ENCODE measurements at places on chromosomes 12 and 14.
A peak's percentile ranks its signal among the peaks of the same experiment; 100 is the strongest.

- DNase-seq: no peak
Measured at GRCh38 chr12:87848248-87848868, 180.8 kb downstream of the C12orf50 start.

DNA sequence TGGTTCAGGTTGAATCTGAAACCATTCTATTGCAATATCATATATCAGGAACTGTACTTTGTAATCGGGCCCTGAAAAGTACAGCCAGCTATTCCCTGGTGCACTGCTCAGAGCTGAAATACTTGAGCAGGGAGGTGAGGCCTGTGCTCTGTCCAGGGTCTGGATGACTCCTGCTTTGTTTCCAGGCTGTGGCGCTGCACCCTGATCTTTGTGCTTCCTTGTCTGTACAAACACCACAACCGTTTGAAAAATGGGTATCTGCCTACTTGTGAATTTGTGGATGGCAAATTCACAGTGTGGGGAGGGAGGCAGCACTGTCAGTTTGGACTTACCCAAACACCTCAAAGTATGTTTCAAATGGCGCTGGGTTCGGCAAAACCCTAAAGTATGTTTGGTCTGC, 155.4 kb upstream of the FAR2 start:
- no peak for DNase-seq

- DNase-seq: no peak
Measured at GRCh38 chr12:3680919-3681594, 71.9 kb downstream of the CRACR2A start.

- no peak for DNase-seq
Measured at GRCh38 chr12:64782191-64782876, 23.1 kb upstream of the GNS start.

GRCh38 chr12:52519387-52519703, 849 bp downstream of the KRT5 start:
- no peak for DNase-seq

DNA sequence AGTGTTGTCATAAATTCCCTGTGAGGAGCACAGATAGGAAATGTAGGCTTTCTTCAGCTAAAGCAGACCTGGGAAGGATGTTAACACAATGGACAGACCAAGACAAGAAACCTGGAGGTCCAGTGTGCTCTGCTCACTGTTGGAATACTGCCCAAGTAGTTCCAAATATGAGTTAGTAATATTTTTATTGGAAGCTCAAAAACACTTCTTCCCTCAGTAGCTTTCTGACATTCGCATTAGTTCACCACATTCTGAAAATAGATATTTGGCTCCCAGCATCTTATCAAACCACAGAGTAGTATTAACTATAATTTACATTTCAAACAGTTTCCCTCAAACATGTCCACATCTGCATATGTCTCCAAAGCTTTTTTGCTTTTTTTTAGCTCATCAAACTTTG, 74.8 kb upstream of the PYGL start:
- DNase-seq: no peak

DNA sequence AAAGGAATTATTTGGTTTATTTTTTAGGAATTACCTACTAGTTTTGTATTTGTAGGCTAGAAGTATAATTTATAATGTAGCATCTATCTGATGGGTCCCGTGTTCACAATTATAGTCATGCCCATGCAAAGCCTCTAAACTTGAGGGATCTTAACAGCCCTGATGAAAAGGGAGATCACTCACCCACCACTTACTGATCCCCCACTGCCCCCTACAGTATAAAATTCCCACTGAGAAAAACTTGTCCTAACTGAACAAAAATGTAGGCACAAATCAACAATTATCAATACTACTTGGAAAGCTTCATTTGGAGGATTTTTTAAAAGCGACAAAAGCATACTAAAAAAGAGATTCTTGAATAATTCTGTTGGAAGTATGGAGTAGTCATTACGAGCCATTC, 21.0 kb downstream of the WIF1 start:
- DNase-seq: no peak

GRCh38 chr14:58813745-58814144, 176.0 kb downstream of the DACT1 start:
- no peak for DNase-seq

DNA sequence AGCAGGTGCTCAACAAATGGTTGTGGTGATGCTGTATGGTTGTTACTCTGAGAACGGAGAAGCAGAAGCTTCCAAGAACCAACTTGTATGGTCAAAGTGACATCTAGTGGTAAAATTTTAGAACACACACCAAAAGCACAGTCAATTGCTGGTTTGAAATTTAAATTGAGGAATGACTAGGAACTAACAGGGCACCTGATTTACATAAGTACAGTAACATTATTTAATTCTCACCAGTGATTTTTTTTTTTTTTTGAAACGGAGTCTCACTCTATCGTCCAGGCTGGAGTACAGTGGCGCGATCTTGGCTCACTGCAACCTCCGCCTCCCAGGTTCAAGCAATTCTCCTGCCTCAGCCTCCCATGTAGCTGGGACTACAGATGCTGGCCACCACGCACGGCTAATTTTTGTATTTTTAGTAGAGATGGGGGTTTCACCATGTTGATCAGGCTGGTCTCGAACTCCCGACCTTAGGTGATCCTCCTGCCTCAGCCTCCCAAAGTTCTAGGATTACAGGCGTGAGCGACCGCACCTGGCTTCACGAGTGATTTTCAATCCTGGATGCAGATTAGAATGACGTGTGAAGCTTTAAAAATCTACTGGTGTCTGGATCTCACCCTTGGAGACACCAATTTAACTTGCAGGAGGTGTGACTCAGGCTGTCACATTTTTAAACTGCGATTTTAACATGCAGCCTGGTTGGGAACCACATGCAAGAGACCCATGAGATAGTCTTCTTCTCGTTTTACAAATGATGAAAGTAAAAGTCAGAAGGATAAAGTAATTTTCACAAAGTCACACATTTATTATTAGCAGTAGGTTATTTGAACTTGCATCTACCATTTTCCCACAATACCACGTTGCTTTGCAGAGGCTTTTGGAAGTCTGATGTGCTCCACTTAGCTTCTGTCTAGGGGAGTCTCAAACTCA, 14.1 kb upstream of the NUMB start:
- no peak for DNase-seq

DNA sequence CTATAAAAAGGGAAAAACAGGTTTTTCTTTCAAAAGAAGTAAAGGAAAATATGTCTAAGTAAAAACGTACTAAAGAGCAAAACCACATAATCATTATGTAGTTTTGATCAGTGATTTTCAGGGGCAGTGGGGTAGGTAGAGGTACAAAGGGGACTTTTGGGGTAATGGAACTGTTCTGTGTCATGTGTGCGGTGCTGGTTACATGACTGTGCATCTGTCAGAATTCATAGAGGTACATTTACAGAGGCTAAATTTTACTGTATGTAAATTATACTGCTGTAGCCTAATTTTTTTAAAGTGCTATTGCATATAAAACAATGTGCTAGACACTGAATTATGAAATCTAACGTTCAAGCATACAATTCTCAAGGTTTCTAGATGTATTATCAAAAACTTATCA, 2.0 kb downstream of the ESR2 start:
- no peak for DNase-seq

DNA sequence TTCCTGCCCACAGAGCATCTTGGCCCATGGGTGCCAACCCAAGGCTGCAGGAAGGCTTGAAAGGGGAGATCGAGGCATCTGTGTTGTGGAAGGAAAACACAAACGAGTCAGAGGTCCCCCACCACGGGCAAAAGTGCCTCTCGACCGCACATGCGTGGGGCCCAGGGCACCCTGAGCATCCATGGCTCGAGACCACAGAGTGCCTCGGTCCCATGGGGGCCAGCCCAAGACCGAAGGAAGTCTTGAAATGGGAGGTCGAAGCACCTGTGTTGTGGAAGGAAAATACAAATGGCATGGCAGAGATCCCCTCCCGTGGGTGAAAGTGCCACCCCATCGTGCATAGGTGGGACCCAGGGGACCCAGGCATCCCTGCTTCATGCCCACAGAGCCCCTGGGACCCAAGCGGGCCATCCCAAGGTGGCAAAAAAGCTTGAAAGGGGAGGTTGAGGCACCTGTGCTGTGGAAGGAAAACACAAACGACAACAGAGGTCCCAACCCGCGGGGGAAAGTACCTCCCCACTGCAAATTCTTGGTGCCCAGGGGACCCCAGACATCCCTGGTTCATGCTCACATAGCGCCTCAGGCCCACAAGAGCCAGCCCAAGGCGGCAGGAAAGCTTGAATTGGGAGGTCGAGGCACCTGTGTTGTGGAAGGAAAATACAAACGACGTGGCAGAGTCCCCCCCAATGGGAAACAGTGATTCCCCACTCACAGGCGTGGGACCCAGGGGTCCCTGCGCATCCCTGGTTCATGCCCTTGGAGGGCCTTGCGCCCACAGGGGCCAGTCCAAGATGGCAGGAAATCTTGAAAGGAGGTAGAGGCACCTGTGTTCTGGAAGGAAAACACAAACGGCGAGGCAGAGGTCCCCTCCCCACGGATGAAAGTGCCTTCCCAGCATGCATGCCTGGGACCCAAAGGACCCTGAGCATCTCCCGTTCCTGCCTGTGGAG, 373.0 kb downstream of the ALG10 start:
- peak; percentile 4 for DNase-seq

DNA sequence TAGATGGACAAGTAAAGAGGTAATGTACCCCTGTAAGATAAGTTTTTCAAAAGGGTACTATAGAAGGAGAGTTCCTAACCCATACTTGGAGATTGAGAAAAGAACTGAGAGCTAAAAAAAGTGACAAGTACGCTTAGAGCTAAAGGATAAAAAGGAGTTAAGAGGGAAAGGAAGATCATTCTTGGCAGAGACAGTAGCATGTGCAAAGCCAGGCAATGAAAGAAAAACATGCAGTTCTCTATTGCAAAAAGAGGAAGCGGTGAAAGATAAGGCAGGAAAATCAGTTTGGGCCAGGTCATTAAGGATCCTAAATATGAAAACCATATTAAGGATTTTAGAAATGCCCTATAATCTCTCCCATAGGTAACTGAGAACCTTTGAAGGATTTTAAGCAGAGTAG, 500.4 kb upstream of the GARIN6 start:
- no peak for DNase-seq

- no peak for DNase-seq
Measured at GRCh38 chr12:109940339-109940923, 40.4 kb downstream of the TCHP start.

DNA sequence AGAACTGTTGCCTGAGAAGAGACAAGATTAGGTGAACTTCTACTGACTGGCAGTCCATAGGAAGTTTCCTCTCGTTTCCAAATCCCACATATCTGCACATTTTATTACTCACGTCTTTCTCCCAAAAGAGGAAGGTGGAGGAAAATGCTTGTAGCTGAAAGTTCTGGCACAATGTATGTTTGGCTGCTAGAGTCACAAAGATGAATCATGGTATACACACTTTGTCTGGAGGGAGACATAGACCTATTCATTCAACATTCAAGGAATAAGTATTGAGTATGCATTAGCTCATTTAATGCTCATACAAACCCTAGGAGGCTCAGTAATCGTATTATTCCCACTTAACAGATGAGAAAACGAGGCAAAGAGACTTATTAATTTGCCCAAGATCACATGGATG, 291.8 kb downstream of the FOXN3 start:
- DNase-seq: no peak

- DNase-seq: no peak
Measured at GRCh38 chr12:56877195-56878009, 56.8 kb downstream of the SDR9C7 start.

- DNase-seq: no peak
Measured at GRCh38 chr12:104494793-104495158, 38.0 kb downstream of the CHST11 start.

DNA sequence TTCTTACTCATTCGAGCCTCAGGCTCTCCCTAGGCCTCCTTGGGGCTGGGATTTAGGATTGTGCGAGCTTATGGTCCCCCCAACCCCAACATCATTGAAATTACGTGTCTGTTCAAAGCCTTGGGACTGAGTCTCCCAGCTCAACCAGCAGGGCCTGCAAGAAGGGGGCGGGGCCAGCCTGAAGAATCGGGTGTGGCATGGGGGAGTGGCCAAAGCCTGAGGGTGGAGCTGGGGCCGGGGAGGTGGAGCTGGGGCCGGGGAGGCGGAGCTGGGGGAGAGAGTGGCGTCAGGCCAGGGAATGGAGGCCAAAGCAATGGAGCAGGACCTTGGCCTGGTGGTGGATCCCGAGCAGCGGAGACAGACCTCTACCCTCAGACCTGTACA, 24.3 kb upstream of the HSPB8 start:
- no peak for DNase-seq

- DNase-seq: no peak
Measured at GRCh38 chr14:24243336-24243836, 963 bp upstream of the TINF2 start.

GRCh38 chr12:13071305-13072280, 27.4 kb downstream of the FAM234B start:
- DNase-seq: no peak

GRCh38 chr14:63045612-63046320, 508 bp upstream of the KCNH5 start:
- no peak for DNase-seq

DNA sequence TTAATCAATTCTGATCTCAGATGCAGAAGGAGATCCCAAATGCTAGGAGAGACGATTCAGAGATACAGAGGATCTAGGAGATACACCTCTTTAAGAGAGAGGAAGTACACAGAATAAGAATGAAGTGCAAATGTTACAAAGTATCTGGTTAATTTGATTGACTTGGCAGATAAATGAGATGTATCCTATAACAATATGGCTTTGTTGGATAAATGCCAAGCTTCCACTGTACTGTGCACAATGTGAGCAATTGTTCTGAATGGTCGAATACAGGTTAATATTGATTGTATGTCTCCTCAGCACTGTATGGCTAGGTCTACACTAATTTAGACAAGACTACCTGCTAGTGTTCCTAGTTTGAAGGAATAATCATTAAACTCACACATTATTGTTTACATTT, 119.6 kb upstream of the PTPRB start:
- no peak for DNase-seq

DNA sequence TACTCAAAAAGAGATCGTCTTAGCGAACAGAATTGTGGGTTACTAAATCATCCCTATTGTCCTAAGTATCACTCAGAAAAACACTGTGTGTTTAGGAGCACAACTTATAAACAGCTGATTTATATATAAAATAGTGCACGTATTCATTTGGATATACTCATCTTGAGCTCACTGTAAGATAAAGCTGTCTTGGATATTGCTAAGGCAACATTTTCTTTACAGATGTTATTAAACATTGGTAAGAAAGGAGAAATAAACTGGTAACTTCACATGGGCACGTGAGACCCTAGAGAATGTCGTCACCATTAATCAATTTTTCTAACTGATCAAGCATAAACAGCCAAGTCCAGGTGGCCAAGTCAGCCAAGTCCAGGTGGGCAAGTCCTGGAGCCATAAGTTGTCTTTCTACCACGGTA, 1.7 kb downstream of the PAWR start:
- no peak for DNase-seq

- DNase-seq: no peak
Measured at GRCh38 chr14:45891417-45892080, 638.5 kb upstream of the MIS18BP1 start.

DNA sequence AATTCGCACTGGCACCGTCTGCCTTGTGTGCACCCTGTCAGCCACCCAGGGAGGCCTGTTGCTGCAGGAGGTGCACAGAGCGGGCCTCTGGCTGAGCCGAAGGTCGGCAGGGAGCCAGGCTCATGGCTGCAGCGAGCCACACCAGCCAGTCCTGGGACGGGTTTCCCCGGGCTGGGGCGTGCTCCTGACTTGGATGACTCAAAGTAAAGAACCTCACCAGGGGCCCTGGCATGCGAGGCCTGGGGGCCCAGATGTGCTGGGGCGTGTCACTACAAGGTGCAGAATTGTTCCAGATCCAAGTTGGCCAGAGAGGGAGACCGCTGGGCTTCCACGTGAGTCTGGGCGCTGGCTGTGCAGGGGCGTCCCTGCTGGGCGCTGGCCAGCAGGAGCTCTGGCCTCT, 34.5 kb downstream of the FBRSL1 start:
- DNase-seq: no peak

- no peak for DNase-seq
Measured at GRCh38 chr12:71415336-71416231, 24.0 kb upstream of the LGR5 start.
